Hematopoietic multipotent progenitor cell treated with erythropoietin and hydrocortisone succinate and interleukin-3 and kit ligand, for 17 days (in vitro differentiated cells): ENCODE measurements at places on chromosomes 2 and 18.

DNA sequence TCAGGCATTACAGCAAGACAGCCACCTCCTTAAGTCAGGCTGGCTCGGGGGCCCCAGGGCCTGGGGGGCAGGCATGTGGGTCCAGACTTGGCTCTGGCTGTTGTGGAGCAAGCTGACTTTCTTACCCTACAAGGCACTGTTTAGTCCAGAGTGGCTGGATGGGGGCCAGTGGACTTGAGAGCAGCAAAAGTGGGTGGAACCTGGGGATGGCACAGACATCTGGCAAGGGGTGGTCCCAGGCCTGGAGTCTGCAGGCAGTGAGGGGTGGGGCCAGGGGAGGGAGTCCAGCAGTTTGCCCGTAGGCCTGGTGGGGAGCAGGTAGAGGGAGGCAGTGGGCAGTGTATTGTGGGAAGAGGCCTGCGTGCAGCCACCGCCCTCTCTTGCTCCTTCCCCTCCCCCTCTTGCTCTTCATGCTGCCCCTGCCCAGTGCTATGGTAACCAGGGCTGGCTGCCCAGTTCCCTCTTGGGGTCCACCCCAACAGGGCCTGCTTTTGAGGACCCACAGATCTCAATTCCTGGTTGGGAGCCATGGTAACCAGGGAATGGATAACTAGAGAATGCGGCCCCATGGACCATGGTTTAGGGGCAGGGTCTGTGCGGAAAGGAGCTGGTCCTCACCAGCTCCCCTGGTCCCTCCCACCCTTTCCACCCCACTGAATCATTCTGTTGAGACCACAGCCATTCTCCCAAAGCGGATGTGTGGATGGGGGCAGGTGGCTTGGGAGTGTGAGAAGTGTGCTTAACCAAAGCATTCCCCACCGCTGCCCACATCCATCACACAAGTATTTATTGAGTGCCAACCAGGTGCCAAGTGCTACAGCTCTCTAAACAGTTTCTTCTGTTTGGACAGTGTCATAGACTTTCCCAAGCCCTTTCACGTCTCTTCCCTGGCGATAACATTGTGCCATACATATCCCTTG, 19.3 kb downstream of the SPEG start:
- DNase-seq, result no peak

DNA sequence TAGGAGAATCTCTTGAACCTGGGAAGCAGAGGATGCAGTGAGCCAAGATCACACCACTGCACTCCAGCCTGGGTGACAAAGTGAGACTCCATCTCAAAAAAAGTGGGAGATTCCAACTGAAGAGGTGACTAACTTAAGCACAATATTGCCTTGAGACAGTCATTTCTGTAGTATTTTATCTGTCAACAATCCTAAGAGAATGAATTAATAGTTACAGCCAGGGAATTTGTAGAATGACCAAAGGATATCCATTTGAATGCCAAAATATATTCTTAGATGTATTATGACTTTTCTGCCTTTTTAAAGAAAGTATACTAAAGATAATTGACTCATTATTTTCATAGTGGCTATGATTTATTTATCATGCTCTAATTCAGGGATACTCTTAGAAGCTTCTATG, 40.7 kb upstream of the CCDC150 start:
- no peak for DNase-seq

DNA sequence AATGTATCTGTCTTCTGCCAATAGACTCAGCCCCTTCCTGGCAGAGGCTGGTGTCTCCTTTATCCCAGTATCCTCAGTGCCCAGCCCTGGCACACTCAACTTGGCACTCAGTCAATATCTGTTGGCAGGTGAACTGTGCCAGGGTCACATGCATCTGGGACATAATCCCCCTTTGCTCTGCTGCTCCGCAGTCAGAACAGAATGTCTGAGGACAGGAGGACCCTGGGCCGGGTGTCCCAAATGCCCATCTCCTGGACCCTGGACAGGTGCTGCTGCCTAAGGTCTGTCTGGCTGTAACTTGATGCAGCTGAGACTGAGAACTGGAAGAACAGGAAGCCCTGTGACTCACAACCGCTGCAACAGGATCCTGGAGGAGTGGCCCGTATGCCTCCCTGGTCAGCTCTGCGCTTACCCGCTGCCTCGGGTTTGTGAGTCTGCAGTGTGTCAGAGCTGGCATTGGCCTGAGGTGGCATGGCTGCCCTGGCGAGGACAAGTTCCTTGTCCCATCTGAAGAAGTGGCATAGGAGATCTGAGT, 11.4 kb downstream of the HK2 start:
- no peak for DNase-seq

DNA sequence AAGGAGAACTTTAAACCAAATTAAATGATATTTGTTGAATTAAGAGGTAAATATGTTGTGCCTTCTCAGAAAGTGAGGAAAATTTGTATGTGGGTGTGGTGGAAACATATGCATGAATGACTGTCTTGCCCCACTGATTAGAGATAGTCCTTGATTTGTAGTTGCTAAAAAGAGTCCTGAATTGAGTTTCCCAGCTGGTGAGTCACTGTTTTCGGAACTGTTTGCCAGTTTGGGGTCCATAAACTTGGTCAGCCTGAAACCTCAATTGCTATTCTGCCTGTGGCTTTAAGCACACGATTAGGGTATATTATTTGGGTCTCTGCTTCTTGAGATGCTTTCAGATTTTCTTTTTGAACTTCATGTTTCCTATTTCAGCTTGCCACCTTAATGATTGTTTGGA, 53.3 kb downstream of the PIKFYVE start:
- DNase-seq, result no peak

GRCh38 chr2:238525990-238526389, 99.3 kb downstream of the ASB1 start:
- no peak for DNase-seq

DNA sequence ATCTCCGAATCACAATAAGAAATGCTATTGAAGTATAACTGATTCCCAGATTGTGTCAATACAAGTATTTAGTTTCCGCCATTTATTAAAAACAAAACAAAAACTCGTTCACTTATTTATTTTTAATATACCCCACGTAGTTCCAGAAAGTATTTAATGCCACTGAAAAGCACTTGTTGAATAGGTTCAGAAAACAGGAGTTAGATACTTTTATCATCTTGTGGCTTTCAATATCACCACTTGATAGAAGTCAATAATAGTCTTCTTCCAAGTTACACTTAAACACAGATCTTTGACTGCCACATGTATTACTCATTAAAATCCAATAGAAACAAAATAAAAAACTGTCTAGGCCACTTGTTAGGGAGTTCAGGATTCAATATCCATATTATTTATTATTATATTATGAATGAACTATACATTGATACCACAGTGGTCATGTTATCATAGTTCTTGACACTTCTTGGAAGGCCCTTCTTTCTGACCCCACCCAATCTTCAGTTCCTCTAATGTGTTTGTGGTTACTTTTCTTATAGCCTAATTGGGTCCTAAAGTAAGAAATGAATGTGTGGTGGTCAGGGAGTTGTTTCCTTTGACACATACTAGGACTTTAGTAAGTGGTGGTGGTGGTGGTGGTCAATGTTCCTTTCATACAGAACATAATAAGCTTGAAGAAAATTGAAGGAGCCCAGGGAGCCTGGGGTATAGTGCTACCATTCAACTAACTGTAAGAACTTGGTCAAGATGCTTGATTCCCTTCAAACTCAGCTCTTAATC, 221.3 kb upstream of the ITGA4 start:
- DNase-seq, result no peak

GRCh38 chr2:72738096-72738495, 87.7 kb downstream of the EXOC6B start:
- no peak for DNase-seq

DNA sequence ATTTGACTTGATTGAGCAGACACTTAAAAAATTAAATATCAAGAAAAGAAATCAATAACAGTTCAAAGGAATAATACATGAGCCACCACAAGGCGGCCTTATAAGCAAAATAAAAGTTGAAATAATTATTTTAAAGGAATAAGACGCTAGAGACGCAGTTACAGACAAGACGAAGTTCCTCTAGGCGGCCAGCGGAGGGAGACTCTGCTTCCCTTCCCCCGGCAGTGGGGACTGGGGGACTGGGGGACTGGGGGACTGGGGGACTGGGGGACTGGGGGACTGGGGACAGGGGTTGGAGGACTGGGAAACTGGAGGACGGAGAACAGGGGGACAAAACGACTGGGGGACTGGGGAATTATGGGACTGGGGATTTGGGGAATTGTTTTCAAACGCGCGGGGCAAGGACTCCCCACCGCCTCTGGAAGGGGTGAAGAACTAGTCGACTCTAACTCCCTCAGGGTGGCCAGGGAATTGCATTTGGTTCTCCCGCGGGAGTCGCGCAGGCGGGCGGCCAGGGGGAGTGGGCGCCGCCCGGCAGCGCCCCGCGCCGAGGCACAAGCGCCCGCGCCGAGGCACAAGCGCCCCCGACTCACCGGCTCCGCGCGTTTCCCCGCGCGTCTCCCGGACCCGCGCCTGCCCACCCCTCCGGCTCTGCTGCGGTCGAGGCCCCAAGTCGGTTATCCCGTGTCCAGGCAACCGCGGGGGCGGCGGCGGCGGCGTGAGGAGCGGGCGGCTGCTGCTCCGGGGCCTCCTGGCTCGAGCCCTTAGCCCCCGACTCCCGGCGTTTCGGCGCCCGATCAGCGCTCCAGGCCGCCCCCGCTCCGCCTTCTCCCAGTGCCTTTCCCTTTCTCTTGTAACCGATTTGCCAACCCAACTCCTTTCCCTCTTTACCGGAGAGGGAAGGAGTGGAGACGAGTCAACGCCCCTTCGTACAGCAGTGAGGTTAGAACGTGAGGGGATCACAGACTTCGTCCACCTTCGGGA, at the start of gene CCDC178:
TSS of gene CCDC178 (minus strand) at position 662 of the 984 bp plus-strand sequence. CDS start 28,633 bp downstream, outside the sequence.
- no peak for DNase-seq
